ENCODE measurements at places on chromosomes 3 and 15. TPM values are rescaled to one million over a fixed set of nuclear protein-coding genes. Genes with fewer than 3 reads are reported as not detected.

GRCh38 chr15:83219026-83219425 is 11.4 kb upstream of the HDGFL3 start:
- no peaks in the 10 kb centered on the region for H3K27me3 ChIP-seq
- no peak overlapping the region for H3K4me3 ChIP-seq
- H3K4me1 ChIP-seq: no peaks in the 10 kb centered on the region

DNA sequence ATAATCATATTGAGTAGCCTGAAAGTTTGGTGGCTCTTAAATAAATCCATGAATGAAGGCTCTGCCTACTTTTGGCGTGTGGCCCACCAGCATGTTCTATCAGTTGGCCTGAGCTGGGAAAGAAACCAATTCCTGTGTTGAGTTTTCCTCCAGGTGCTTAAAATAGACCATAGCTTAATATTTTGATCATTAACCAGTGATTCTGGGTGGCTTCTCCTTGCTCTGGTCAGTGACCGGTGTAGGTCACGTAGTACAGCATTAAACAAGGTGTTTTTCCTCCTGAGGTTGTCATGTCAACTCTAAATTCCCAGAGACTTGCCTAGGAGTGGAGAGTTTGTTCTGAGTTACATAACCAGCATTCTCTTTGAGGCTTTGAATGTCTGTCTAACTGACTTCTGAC is 1.3 kb downstream of the HHLA2 start:
- no peaks in the 10 kb centered on the region for H3K4me1 ChIP-seq
- no peak overlapping the region for H3K4me3 ChIP-seq
- no peaks in the 10 kb centered on the region for H3K27me3 ChIP-seq
- DNase-seq: no peak
- no peaks in the 10 kb centered on the region for H3K36me3 ChIP-seq

DNA sequence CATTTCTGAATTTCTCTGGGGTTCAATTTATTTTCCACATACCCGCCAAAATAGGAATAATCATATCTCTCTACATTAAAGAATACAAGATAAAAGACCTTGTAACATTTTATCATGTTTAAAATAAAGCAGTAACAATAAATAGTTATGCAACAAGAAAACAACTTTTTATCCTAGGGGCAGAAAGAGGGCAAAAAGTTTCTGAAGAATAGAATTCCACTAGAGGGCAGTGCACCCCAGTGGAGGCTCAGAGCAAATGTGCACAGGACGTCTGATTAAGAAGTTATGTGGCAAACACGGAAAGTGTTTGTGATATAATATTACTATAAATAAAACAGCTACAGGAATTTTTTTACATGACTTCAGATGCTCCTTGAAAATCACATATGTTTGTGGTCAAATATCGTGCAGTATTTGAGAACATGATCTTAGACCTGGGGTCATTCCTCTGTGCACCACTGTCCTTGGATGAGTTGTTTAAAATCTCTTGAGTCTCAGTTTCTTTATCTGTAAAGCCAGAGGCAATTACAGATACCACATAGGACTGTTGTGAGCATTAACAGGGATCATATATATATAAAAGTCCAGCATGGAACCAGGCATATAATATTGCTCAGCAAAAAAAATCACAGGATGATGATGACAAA is 13.2 kb upstream of the PIK3R4 start:
- no peak overlapping the region for H3K27ac ChIP-seq
- no peaks in the 10 kb centered on the region for H3K27me3 ChIP-seq

GRCh38 chr3:50539356-50540286 is 27.9 kb downstream of the C3orf18 start:
- no peak overlapping the region for H3K27ac ChIP-seq
- no peaks in the 10 kb centered on the region for H3K36me3 ChIP-seq
- no peaks in the 10 kb centered on the region for H3K4me1 ChIP-seq
- no peak for DNase-seq
- no peak overlapping the region for H3K4me3 ChIP-seq

- peaks cover 48% of the 10 kb centered on the region for H3K36me3 ChIP-seq
- no peak for DNase-seq
- no peaks in the 10 kb centered on the region for H3K27me3 ChIP-seq
- H3K27ac ChIP-seq: no peak overlapping the region
- no peaks in the 10 kb centered on the region for H3K4me1 ChIP-seq
Measured at GRCh38 chr15:79878078-79878705, 18.6 kb downstream of the MTHFS start.

DNA sequence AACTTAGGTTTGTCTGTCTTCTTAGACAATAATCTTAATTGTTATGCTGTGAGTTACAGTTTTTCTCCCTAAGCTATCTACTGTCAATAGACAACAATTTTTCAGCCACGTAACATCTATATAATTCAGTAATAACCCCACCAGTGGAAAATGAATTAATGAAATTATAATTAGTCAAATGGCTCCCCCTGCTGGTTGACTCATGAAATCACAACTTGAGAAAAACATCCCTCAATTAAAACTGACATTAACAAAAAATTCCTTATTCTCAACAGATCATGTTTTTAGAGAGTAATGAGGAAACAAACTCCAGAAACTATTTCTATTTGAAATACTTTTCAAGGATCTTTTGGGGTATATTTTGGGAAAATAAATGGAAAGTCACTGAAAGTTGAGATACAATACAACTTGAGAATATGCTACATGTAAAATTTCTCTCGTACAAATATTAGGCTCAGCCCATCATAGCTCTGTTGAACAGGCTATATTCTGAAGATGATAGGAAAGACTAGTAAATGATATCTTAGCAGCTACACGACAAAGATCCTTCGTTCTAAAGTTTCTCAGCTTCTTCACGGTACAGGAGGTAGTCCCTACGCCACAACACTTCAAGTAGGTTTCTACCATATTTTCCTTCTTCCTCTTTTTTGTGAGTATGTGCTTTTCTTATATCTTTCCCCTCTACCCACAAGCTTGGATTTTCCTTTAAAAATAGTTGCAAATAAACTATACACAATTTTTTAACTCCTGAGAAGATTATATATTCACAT is 20.7 kb downstream of the PPP1R2 start:
- no peak overlapping the region for H3K4me3 ChIP-seq
- H3K36me3 ChIP-seq: no peaks in the 10 kb centered on the region
- no peaks in the 10 kb centered on the region for H3K4me1 ChIP-seq
- peak; percentile 57 for DNase-seq

GRCh38 chr15:57301307-57301706 is 75.0 kb upstream of the CGNL1 start:
- H3K27me3 ChIP-seq: no peaks in the 10 kb centered on the region
- no peaks in the 10 kb centered on the region for H3K36me3 ChIP-seq
- no peak for DNase-seq
- H3K4me3 ChIP-seq: no peak overlapping the region
- peaks cover 14% of the 10 kb centered on the region for H3K4me1 ChIP-seq

DNA sequence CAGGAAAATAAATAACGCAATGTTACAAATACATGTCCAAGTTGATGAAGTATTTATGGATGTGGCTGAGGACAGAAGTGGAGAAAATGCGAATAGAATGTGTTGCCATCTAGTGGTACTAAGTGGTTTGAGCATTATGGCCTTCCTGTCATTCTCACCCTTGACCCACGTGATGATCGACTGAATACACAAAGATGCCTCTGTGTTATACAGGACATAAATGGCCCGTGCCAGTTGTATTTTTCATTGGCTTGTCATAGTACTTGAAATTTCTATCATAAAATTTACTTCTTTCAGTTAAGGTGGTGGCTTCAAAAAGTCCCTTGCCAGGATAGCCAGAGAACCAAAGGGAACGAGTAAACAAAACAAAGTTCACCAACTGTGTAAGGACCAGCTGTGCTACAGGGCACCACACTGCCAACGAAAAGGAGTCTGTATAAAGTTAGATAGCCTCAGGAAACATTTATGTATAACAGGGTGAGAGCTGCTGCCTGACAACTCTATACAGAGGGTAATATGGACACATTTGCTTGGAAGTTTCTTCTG is 103.7 kb downstream of the MYH15 start:
- no peak overlapping the region for H3K27ac ChIP-seq
- no peaks in the 10 kb centered on the region for H3K27me3 ChIP-seq
- peak; percentile 76 for DNase-seq
- H3K4me1 ChIP-seq: no peaks in the 10 kb centered on the region

- no peaks in the 10 kb centered on the region for H3K27me3 ChIP-seq
- H3K27ac ChIP-seq: no peak overlapping the region
- H3K4me1 ChIP-seq: 0 out of 2 replicates have a peak, but pooled peaks cover 2% of the 10 kb centered on the region
Measured at GRCh38 chr3:71509066-71509465, 74.5 kb downstream of the FOXP1 start.

DNA sequence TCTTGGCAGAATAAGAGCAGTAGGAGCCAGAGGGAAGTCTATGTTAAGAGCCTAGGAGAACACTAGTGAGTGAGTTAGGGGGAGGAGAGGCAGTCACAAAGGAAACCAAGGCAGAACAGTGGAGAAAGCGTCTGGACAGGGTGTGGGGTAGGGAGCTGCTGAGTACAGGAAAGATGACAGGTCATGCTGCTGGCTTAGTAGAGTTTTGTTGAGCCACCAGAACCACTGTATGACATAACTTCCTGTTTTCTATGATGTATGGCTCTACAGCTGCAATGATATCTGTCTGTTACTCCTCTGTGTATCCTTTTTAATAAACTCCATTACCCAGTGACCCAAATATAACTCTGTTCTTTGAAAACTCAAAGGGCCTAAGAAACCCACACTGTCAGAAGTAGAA is 10.6 kb upstream of the STT3B start:
- H3K4me3 ChIP-seq: no peak overlapping the region
- H3K27me3 ChIP-seq: no peaks in the 10 kb centered on the region
- peaks cover 2% of the 10 kb centered on the region for H3K4me1 ChIP-seq
- no peak overlapping the region for H3K27ac ChIP-seq

DNA sequence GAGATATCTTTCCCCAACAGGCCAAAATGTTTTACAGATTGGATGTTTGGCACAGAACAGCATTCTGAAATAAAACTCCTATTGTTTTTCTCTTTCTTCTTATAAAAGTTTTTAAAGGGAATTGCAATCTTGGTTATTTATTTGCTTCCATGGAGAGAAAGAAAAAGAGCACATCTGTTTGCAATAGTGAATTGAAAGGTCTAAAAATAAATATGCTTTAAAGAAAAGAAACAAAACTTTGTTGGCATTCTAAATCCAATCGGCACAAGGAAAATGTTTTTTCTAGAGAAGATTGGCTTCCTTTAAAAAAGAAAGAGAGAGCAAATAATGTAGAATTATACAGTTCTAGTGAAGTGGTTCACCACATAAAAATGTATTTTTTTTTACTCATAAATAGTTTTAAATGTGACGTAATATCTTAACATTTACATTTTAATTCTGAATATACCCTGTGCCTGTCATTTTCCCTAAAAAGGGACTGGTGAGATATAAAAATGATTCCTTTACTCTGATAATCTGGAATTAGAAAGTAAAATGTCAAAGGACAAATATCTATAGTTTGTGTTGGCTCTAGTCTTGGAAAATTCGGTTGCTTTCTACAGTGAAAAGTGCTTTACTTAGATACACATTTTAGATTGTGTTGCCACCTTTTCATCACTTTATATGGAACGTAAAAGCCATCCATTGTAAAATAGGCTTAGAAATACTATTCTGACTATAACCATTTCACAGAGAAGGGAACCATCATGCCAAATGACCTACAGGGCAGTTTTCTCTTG is 257.4 kb upstream of the CBLB start:
- no peak overlapping the region for H3K27ac ChIP-seq
- no peaks in the 10 kb centered on the region for H3K36me3 ChIP-seq
- H3K4me1 ChIP-seq: peaks cover 13% of the 10 kb centered on the region
- H3K4me3 ChIP-seq: no peak overlapping the region
- H3K27me3 ChIP-seq: no peaks in the 10 kb centered on the region
- no peak for DNase-seq

GRCh38 chr15:71678191-71678590 is 132.2 kb upstream of the NR2E3 start:
- peaks cover 45% of the 10 kb centered on the region for H3K4me1 ChIP-seq
- H3K27ac ChIP-seq: peak overlapping the region; percentile 86
- no peaks in the 10 kb centered on the region for H3K27me3 ChIP-seq

DNA sequence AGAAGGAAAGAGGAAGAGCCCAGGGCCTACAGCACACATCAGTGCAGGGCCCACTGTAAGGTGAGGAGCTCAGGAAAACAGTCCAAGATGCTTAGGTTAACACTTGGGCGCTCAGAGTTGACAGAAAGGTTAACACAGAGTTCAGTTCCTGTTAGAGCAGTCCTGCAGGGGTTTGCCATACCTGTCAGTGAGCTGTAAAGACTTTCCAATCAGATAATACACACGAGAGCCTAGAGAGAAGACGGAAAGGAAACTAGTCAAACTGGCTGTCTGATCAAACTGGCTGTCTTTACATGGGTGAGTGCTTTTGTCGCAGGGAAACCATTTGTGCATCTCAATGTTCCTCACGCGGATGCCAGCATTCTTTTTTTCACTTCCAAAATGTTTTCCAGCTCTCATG is 61.4 kb upstream of the ARHGEF26 start:
- no peaks in the 10 kb centered on the region for H3K4me1 ChIP-seq
- H3K27ac ChIP-seq: no peak overlapping the region
- no peaks in the 10 kb centered on the region for H3K36me3 ChIP-seq
- no peak overlapping the region for H3K4me3 ChIP-seq
- DNase-seq: no peak
- no peaks in the 10 kb centered on the region for H3K27me3 ChIP-seq

DNA sequence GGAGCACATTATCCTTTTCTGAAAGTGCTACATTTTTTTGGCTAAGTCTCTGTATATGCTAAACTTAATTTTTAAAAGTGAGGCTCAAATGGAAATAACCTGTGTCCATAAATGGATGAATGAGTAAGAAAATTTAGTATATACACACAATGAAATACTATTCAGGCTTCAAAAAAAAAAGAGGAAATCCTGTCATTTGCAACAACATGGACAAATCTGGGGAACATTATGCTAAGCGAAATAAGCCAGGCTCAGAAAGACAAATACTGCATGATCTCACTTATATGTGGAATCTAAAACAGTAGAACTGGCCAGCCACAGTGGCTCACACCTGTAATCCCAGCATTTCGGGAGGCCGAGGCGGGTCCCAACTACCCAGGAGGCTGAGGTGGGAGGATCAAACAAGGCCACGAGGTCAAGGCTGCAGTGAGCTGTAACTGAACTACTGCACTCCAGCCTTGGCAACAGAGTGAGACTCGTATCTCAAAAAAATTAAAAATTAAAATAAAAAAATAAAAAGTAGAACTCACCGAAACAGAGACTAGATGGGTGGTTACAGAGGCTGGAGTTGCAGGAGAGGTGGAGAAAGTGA is 25.8 kb downstream of the CCDC12 start:
- DNase-seq: no peak
- H3K4me1 ChIP-seq: peaks cover 27% of the 10 kb centered on the region
- H3K4me3 ChIP-seq: no peak overlapping the region

Gene LRRK1
- 5.5 TPM for total RNA-seq

Gene NCEH1
- 1.4 TPM for total RNA-seq

Gene COL6A5
- total RNA-seq: not detected

Gene SKOR1
- total RNA-seq: 3.1 TPM

Gene PRSS50
- not detected for total RNA-seq

Gene ESYT3
- 0.56 TPM for total RNA-seq
